ENCODE measurements at places on chromosomes 4 and X.

DNA sequence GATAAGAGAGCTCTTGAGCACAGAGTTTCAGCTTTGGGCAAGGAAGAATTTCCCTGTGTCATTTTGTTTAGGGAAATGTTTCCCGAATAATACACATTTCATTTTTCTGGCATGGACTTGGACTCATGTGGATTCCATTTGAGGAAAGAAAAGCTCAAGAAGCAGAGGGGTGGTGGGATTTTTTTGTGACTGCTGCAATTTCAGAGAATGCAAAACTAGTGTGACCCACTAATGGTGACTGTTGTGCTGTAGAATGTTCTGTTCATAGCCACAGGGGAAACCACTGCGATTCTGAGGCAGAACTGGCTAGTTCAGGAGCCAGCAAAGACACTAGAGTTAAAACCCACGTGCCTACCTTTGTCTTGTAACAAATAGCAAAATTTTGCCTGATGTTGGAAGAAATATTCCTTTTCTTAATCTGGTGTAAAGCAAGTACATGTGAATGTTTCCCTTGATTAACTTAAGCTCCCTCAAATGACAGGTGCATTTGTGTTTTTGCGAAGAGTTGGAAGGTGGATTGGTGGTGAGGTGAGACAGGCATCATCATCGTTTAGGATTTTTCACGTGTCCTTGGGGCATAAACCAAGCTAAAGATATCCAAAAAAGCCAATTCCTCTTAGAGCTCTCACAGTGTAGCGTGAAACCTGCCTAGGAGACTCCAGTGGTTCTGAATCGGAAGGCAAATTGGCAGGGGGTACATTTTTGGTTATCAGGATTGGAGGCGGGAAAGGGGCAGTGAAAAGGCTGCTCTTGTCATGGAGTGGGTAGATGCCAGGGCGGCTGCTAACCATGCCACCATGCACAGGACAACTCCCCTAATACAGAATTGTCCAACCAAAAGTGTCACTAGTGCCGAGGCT is 38.0 kb upstream of the FAM9C start:
- DNase-seq, result no peak

DNA sequence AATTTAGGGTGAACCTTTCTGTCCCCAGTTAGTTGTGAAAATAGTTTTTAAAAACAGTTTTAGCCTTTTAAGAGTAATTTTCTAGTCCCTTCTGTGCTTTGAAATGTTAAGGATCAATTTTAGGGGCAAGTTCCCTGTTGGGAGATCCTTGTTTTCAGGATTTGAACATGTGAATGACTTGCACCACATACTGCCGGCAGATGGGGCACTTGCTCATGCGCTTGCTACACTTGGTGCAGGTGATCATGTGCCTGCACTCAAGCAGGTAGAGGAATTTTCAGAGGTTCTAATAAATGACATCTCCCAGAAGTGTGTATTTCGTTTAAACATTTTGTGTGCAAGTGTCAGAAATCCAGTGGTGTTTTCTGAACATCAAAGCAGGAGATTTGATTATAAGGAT is 195.9 kb downstream of the CHM start:
- DNase-seq, result no peak

- DNase-seq, result no peak
Measured at GRCh38 chrX:144006811-144007210, 122.9 kb downstream of the UBE2NL start.

GRCh38 chr4:48778431-48779094 is 1.5 kb downstream of the FRYL start:
- no peak for DNase-seq

DNA sequence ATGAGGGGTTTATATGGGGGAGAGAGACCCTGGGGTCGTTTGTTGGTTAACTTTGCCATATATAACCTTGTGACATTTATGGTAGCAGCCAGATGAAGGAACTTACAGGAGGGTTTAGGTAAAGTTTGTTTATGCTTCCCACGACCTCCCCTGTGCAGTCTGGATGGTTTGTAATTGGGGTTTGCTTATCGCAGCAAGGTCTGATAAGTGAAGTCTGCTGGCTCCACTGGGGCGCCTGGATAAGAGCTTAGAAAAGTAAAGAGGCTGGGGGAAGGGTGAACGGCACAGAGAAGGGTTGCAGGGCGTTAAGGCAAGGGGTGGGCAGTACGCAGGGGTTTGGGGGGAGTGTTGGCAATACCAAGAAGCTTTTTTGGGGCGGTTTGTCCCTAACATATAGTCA is 98.7 kb downstream of the KDM6A start:
- no peak for DNase-seq

- no peak for DNase-seq
Measured at GRCh38 chrX:65696613-65697012, 29.2 kb downstream of the MSN start.

GRCh38 chr4:133130171-133130570 is 18.9 kb upstream of the PCDH10 start:
- no peak for DNase-seq

- DNase-seq, result no peak
Measured at GRCh38 chrX:144946666-144947065, 300.6 kb upstream of the SPANXN1 start.
